ENCODE measurements at places on chromosomes 1 and 21.

- DNase-seq, result no peak
Observed at GRCh38 chr1:204107892-204108291, 35.0 kb downstream of the SOX13 start.

GRCh38 chr1:170558731-170559130, 26.8 kb downstream of the GORAB start:
- no peak for DNase-seq

- no peak for DNase-seq
Observed at GRCh38 chr1:13662493-13662892, 37.5 kb upstream of the PRDM2 start.

DNA sequence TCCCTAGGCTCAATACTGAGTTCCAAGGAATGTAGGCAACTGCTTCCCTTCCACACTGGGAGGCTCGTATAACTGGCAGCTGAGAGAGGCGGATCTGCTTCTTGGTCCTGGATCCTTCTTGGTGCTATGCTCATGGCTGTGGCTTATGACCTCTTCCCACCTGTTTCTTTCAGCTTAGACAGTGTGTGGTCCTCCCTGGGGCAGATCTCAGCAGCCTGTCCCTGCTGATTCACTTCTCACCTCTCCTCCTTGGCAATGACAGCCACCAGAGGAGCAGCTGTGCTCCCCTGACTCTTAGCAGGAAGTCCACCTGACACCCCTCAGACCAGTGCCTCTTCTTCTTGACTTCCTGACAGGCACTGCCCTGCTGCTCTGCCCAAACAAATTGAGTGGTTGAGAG, 75.1 kb upstream of the PTGFRN start:
- no peak for DNase-seq

- DNase-seq, result no peak
Observed at GRCh38 chr1:65476327-65476726, 55.9 kb downstream of the LEPR start.

GRCh38 chr1:181129771-181130606, 41.5 kb downstream of the IER5 start:
- DNase-seq, result no peak

DNA sequence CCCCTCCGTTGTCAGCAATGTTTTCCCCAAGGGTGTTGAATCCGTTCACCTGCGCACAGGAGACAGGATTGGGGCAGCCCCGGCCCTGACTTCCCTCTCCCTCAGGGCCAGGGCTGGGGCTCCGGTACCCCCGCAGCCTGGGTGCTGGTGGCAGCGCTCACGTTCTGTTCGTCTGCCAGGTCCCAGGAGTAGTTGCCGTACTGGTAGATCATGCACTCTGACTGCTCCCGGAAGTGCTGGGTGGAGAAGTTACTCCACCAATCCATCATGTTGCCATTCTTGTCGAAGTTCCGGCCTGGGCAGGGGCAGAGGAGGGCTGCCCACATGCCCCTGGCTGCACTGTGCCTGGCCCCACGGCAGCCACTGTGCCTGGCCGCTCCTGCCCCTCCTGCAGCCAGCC, 6.1 kb downstream of the PRXL2B start:
- DNase-seq, result no peak

DNA sequence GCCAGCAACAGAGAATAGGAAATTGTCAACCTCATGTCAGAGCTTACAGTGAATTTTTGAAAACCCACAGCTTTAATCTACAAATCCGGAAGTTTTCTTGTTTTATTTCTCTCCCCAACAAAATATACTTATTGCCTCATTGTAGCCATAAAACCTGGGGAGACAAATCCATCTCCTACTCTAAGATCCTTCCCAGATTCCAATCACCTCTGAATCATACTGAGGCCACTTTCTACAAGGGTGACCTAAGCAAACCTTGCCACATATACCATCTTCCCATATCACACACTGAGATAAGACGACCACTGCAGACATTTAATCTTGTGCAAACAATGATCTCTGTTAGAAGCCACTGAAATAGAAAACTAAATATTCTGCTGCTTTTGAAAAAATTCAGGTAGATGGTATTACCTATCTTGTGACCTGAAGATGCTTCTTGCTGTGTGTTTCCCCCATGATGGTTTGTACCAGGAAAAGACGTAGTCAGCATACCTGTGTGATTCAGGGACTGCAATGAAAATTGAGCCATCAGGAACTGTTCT, 171.5 kb upstream of the DUSP10 start:
- no peak for DNase-seq

GRCh38 chr1:56934430-56935060, 31.3 kb downstream of the C8B start:
- no peak for DNase-seq

DNA sequence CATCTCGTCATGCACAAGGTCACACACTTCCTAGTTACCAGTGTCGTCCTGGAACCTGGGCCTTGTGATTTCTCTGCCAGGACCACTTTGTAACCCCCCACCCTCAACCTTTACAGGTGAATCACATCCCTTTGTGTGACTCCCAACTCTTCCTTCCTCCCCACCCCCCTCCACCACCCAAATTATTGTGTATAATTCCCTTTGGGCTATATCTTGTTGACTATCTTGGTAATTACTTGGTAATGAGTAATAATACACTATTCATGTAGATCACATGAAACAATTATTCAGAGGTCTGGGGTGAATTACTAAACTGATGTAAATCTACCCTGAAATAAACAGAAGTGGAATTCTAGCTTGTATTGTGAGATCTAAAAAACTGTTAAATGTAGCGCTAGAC, 1.7 kb downstream of the KCNK1 start:
- no peak for DNase-seq

- DNase-seq, result peak; percentile 12
Observed at GRCh38 chr1:93079685-93080141, 630 bp downstream of the MTF2 start.

DNA sequence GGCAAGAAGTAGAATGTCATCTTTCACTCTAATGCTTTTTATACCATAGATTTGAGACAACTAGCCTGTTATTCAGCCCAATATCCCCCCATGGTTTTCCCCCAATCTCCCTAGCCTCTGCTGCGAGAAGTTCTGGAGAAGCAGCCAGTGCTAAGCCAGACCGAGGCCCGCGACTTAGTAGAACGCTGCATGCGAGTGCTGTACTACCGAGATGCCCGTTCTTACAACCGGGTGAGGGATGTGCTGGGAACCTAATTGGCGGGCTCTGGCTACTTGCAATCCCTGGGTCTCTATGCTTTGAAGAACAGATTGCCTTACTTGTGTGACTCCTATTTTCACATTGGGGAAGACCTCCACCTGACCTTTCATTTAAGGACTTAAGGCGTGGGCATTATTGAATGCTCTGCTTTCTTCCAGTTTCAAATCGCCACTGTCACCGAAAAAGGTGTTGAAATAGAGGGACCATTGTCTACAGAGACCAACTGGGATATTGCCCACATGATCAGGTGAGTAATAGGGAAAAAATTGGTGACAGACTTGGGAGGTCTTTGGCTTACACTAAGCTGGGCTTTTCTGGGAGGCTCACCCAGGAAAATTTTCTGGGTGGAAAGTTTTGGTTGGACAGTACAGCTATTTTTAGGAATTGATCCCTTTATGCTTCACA, 1.9 kb downstream of the PSMB4 start:
- no peak for DNase-seq

- DNase-seq, result no peak
Observed at GRCh38 chr1:232797856-232798510, 7.2 kb upstream of the MAP10 start.

GRCh38 chr1:171433451-171433850, 51.9 kb upstream of the PRRC2C start:
- no peak for DNase-seq

DNA sequence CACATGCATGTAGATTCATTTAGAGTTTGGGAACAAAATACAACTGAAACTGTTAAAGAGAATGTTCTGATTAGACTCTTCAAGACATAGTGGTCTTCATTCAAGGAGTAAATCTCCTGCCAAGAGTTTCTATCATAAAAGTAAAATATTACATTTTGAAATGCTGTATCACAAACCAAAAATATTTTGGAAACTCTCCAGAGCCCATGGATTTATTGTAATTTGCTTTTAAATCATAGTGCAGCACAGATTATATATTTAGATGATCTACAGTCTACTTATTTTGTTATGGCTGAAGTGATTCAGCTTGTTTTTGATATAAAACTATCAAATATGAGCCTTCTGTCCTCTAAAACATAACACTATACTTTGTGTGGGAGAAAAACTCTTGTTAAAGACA, 105.3 kb downstream of the DISP1 start:
- DNase-seq, result no peak

DNA sequence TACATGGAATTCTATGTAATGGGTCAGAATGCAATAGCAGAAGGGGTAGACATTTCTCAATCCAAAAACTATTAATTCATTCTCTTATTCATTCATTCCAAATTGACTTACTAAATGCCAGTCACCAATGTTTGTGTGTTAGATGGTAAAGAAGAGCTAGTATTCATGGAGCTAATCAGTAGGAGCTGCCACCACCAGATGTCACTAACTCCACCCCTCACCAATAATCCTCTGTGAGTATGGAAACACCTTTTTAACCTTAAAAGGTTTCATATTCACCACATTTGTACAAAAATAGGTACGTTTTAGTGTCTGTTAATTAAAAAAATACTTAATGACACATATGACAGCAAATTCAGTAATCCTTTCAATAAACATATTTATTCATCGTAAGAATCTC, 131.8 kb upstream of the PKN2 start:
- DNase-seq, result no peak

GRCh38 chr1:98849969-98850636, 154.6 kb downstream of the PLPPR5 start:
- DNase-seq, result no peak

- DNase-seq, result no peak
Observed at GRCh38 chr1:157114183-157115121, 14.8 kb upstream of the ETV3L start.

GRCh38 chr1:53669621-53670191, 69.3 kb downstream of the GLIS1 start:
- DNase-seq, result no peak

DNA sequence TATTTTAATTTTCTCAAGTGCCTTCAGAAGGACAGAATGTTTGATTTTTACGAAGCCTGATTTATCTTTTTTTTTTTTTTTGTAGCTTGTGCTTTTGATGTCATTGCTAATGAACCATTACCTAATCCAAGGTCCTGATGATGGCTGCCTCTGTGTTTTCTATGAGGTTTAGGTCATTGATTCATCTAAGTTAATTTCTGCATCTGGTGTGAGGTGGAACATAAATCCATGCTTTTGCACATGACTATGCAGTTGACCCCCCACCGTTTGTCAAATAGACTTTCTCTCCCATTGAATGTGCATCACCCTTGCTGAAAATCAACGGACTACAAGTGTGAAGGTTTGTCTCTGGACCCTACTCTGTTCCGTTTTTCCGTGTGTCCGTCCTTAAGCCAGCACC, 50.5 kb downstream of the COL6A1 start:
- no peak for DNase-seq

- DNase-seq, result no peak
Observed at GRCh38 chr1:100441146-100441545, 88.8 kb downstream of the CDC14A start.

DNA sequence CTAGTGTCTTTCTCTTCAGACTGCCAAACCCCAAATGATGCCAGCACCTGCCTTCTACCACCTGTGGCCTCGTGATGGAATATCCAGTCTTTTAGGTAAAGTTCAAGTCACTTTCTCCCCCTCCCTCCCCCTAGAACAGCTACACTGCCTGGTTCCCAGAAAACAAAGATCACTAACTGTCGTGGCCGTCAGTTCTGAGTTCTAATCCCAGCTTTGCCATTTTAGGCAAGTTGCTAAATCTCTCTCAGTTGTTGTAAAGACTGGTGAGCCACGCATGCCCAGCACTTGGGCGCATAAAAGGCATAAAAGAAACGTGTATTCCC, 648 bp upstream of the TRAPPC3 start:
- no peak for DNase-seq

DNA sequence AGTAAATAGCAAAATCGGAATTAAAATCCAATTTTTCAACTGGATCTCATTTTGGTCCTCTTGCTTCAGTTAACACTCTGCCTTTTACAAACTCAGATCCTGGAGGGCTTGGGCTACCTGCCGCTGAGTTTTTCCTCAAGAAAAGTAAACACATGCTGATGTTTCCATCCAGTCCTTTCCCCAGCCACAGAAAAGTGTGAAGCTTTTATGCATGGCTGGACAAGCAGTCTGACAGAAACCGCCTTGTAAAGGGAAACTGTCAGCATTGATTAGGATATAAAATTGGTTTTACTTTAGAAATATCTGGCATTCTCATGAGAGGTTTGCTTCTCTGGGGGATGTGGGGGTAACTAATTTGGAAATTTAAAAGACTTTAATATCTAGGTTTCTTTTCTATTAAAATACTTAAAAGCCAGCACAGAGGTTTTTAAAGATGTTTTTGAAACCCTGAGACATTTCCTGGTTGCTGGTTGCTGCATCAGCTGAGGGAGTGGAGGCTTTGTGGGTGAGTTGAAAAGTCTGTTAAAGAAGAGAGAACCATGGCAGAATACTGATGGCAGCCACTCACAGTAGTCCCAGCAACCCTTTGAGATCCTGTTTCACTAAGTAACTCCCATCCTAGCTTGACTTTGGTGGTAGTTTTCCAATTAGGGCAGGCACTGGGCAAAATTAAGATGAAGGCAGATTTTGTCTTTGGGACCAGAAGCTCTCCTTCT, 238.3 kb downstream of the PAPPA2 start:
- DNase-seq, result no peak

- DNase-seq, result no peak
Observed at GRCh38 chr1:5939271-5940170, 52.7 kb downstream of the NPHP4 start.

DNA sequence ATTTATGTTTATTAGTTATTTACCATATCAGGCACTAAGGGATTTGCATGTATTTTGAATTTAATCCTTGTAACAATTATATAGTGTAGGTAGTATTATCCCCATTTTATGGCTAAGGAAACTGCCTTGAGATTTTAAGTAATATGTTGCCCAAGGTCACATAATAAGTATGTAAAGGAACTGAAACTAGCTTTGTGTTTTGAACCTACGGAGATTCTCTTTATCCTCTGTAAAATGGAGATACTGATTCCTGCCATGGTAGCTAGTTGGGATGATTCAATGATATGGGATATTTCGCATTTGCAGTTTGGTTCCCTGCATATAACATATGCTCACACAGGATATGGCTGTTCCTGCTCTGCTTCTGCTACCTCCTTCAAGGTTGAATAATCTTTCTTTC, 144.3 kb downstream of the ST6GALNAC3 start:
- no peak for DNase-seq

- no peak for DNase-seq
Observed at GRCh38 chr1:10631811-10632593, 157.3 kb downstream of the PEX14 start.

GRCh38 chr1:205030241-205030640, 12.8 kb upstream of the CNTN2 start:
- no peak for DNase-seq

- peak; percentile 12 for DNase-seq
Observed at GRCh38 chr1:205523891-205524793, 19.7 kb downstream of the CDK18 start.

- DNase-seq, result no peak
Observed at GRCh38 chr1:98910827-98911226, 93.8 kb downstream of the PLPPR5 start.

Data from NCI-H748 treated with DMSO at 0.1 percent for 48 hours (cell line).